SK-N-DZ (cell line): ENCODE measurements at places on chromosomes 6 and 20.

DNA sequence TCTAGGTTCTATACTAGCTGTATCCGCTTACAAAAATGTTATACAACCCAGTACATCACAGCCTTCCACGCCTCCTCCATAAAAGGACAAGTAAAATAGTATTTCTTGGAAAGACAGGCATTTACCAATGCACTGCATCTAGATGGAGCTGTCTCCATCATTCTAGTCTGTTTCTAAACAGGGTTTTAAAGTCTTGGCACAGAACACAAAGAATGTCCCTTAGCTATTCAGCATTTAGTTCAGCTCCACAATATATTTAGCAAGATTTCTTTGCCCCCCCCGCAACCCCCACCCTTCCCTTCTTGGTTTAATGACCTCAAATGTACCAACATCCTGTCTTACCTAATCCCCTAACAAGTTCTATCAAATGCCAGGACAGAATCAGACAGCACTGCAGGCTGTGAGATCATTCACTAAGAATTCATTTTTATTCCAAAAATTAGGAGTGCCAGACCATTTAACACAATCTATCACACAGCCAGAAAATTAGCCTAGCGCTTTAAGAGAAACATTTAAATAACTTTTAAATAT lies 198.6 kb downstream of the BACH2 start:
- no peak for DNase-seq

- DNase-seq: peak; percentile 78
Observed at GRCh38 chr20:36399147-36399968, 93.2 kb downstream of the DLGAP4 start.

GRCh38 chr6:98530732-98531131 lies 303.6 kb upstream of the POU3F2 start:
- DNase-seq: no peak

DNA sequence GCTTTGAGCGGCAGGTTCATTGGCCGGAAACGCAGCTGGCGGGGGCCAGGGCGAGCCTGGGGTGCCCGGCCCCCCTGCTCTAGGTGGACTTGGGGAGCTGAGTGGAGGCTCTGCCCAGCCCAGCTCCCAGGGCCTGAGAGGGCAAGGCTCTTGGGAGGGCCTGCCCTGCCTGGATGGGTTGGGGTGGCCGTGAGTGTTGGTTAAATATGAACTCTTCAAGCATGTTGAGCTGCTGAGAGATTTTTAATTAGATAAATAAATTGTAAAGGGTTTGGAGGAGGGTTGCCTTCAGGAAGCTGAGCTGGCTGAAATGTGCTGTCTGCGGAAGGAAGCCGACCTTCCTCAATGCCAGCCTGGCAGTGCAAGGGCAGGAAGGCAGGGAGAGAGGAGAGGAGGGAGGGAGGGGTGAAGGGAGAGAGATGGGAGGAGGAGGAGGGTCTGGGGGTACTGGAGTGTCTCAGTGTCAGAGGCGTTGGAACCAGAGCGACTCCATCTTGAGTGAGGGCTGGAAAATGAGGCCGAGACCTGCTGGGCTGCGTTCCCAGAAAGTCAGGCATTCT lies 39.4 kb upstream of the PMEPA1 start:
- DNase-seq: no peak

- no peak for DNase-seq
Observed at GRCh38 chr6:95489185-95489863, 88.0 kb upstream of the MANEA start.

- DNase-seq: no peak
Observed at GRCh38 chr6:104630955-104631354, 228.8 kb downstream of the HACE1 start.

GRCh38 chr20:35772563-35773058 lies 796 bp downstream of the PHF20 start:
- DNase-seq: no peak

DNA sequence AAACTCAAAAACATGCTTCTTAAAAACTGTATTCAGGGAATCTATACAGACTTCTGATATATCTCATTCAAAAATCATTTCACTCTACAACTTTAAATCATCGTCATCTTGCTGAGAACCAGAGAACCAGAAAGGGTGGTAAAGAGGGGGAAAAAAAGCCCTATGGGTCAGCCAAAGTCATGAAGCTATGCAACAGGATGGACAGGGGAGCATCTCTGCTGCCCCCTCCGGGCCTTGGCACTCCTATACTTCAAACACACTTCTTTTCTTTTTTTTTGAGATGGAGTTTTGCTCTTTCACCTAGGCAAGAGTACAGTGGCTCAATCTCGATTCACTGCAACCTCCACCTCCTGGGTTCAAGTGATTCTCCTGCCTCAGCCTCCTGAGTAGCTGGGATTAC lies 73.5 kb upstream of the NFATC2 start:
- DNase-seq: no peak

GRCh38 chr6:27592481-27593199 lies 119.7 kb upstream of the ZNF184 start:
- DNase-seq: peak; percentile 42

DNA sequence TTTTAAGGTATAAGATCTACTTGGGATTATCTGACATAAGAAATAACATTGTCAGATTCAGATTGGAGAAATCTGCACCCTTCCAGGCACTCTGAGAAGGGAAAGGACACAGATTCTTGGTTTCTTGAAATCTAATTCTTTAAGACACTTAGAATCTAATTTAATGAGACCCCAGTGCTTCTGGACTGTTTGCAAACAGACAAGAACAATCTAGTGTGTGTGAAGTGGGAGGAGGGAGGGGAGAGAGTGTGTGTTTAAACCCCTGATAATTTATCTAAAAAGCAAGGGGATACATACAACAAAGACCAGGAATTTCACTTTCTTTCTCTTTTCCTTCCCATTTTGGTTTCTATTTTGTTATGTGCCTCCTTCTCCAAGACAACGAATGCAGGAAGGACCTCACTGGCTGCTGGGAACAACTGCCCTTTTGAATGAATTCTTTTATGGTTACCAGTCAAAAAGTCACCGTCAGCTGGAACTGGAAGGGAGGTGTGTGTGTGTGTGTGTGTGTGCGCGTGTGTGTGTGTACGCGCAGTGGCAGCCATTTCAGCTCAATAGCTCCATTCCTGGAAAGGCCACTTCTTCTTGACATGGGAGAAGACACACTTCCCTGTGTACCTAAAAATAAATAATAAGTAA lies 129.4 kb downstream of the BCAS1 start:
- DNase-seq: no peak

GRCh38 chr6:157449610-157450009 lies 68.6 kb downstream of the ZDHHC14 start:
- no peak for DNase-seq

GRCh38 chr6:46925563-46926253 lies 4.0 kb upstream of the ADGRF5 start:
- DNase-seq: no peak

- no peak for DNase-seq
Observed at GRCh38 chr6:119368921-119369320, 19.4 kb upstream of the MAN1A1 start.

DNA sequence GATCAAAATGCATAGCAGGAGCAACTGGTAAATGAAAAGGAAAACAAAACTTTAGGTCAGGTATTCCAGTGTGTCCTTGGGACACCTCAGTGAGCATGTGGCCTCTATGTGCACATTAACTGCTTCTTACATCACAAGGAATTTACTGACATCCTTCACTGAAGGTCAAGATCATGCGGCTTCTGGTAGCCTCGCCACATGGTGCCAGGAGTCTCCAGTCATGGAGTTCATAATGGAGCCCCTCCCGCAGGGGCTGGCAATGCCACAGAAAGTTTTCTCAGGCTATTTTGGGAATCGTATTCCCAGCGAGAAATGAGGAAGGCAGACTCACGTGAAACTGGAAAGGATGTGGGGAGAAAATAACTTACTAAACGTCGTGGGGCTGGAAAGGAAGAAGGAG lies 19.7 kb upstream of the SLC22A3 start:
- DNase-seq: no peak

DNA sequence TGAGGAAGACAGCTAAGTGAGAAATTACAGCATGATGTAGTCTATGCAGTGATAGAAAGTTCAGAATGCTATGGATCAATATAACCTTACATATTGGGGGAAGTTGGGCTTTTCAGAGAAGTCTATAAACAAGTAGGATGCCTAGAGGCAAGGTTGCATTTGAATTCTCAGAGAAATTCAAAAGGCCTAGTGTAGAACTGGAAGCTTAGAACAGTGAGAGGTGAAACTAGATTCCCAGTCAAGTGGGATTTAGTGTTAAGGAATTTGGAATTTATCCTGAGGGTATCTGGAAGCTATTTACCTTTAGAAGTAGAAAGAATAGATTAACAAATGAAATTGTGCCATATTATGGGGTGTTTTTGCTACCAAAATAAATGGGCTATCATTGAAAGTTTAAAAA lies 4.3 kb downstream of the CENPW start:
- DNase-seq: no peak

- no peak for DNase-seq
Observed at GRCh38 chr20:25341716-25342680, 48.6 kb downstream of the ABHD12 start.

DNA sequence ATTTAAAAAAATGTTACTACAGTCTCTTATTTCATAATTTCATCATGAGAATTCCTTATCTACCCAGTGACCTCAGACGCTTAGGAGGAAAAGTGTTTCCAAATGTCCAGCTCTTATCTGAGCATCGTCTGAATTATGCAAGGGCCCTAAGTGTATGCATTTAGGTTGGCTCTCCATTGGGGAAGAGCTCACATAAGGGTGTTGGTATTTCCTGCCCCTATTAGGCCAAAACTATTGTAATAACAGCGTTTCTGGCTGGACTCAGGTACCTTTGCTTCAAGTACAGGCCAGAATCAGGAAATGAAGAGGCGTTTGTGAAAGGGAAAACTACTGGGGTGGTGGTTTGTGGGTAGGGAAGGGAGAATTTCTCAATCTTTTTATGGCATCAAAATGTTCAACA lies 40.4 kb upstream of the SGK1 start:
- no peak for DNase-seq

GRCh38 chr6:50030350-50030749 lies 8.6 kb upstream of the DEFB110 start:
- DNase-seq: no peak

DNA sequence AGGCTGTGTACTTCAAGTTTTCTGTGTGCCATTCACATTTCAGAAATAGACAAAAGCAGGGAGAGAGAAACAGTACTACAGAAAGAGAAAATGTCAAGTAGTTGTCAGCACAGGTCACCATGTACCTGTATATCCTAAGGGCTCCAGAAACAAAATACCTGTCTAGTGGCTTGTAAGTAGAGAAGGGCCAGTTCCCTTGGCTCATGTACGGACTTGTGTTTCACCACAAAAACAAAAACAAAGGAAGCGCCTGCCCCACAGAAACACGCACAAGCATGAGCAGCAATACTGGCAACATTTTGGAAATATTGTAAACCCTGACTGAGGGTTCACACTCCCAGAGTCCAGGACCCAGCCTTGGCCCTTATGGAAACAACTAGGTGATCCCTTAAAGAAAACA lies 44.3 kb downstream of the CNKSR3 start:
- DNase-seq: no peak

- DNase-seq: peak; percentile 59
Observed at GRCh38 chr6:89411145-89412070, 665 bp downstream of the RRAGD start.

DNA sequence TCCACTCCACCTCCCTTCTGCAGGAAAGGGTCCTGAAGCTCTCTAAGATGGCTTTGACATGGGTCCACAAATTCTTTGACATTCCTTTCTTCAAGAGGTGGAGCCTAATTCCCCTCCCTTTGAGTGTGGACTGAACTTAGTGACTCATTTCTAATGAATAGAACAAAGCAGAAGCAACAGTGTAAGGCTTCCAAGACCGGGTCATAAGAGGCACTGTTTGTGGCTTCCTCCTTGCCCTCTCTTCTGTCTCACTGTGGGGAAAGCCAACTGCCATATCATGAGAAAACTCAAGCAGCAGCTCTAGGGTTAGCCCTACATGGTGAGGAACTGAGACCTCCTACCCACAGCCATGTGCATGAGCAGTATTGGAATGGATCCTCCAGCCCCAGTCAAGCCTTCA lies 5.9 kb upstream of the CDK5RAP1 start:
- DNase-seq: no peak

- DNase-seq: no peak
Observed at GRCh38 chr6:169340395-169340794, 86.7 kb upstream of the THBS2 start.
